ENCODE measurements at places on chromosomes 12 and 14.
A peak's percentile ranks its signal among the peaks of the same experiment; 100 is the strongest.

- H3K4me1 ChIP-seq, result no peaks in the 10 kb centered on the region
- H3K4me3 ChIP-seq, result no peak overlapping the region
- DNase-seq, result no peak
- no peaks in the 10 kb centered on the region for H3K36me3 ChIP-seq
- no peaks in the 10 kb centered on the region for H3K27me3 ChIP-seq
These were observed 92.6 kb downstream of the PDE3A start for GRCh38 chr12:20460956-20461355.

DNA sequence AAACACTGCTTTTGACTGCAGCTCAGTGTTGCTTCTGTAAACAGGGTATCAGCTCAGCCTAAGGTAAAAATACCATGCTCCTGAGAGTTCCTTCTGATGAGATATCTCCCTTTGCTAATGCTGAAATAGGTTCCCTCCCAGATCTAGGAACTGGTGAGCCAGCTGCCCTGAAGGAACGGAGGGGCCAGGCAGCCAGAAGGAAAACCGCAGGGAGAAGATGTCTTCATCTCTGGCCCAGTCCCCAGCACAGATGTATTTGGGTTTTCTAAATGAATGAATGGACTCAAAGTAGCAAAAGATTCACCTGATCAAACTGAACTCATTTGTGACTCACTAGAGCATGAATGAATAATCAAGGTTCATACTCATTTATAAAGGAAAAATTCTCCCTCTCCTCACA, 247.8 kb downstream of the MSRB3 start:
- no peak overlapping the region for H3K4me3 ChIP-seq
- no peak overlapping the region for H3K27ac ChIP-seq
- no peaks in the 10 kb centered on the region for H3K4me1 ChIP-seq
- H3K36me3 ChIP-seq, result no peaks in the 10 kb centered on the region
- H3K27me3 ChIP-seq, result no peaks in the 10 kb centered on the region
- DNase-seq, result no peak

GRCh38 chr12:107759410-107759809, 1.5 kb downstream of the PRDM4 start:
- no peak overlapping the region for H3K27ac ChIP-seq
- H3K27me3 ChIP-seq, result no peaks in the 10 kb centered on the region
- DNase-seq, result no peak
- peak overlapping the region; percentile 90 for H3K4me3 ChIP-seq
- H3K4me1 ChIP-seq, result peaks cover 38% of the 10 kb centered on the region
- peaks cover 34% of the 10 kb centered on the region for H3K36me3 ChIP-seq

GRCh38 chr12:106123551-106124081, 15.1 kb downstream of the NUAK1 start:
- no peaks in the 10 kb centered on the region for H3K36me3 ChIP-seq
- H3K27ac ChIP-seq, result peak overlapping the region; percentile 53
- H3K4me3 ChIP-seq, result peak overlapping the region; percentile 3
- no peak for DNase-seq

DNA sequence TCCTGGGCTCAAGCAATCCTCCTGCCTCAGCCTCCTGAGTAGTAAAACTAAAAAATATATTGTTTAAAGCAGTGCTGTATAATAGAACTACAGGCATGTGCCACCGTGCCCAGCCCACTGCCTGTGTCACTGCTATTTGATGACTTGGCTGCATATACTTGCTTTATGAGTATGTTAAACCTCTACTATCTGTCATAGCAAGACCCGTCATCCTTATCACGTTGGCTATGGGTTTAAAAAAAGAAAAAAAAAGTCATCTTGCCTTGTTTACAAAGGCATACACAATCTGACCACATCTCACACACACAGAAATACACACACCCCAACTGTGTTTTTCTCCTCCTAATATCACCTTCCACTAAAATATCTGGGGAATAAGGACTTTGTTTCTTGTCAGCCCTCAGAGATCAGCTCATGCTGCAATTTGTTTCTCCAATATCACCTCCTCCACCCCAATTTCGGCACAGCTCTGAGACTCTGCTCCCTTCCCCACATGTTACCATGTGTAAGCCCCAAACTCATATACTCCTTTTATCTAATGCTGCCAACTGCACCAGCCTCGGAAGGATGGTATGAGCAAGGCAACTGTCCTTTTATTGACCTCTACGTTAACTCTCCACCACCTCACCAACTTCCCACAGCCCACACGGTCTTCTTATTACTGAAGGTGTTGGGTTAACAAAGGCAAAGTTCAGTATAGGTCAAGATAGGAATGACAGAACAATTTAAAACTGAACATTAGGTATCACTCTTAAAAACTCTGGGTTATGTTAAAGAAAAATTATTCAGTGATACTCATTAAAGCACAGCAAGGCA, 802 bp upstream of the TMPRSS12 start:
- no peaks in the 10 kb centered on the region for H3K27me3 ChIP-seq
- H3K4me3 ChIP-seq, result no peak overlapping the region
- no peaks in the 10 kb centered on the region for H3K36me3 ChIP-seq
- H3K27ac ChIP-seq, result no peak overlapping the region
- DNase-seq, result no peak
- H3K4me1 ChIP-seq, result no peaks in the 10 kb centered on the region

GRCh38 chr12:111076611-111077451, 156.5 kb upstream of the MYL2 start:
- H3K4me1 ChIP-seq, result no peaks in the 10 kb centered on the region
- no peak overlapping the region for H3K4me3 ChIP-seq
- H3K27me3 ChIP-seq, result peaks cover 16% of the 10 kb centered on the region
- H3K36me3 ChIP-seq, result no peaks in the 10 kb centered on the region
- no peak for DNase-seq

DNA sequence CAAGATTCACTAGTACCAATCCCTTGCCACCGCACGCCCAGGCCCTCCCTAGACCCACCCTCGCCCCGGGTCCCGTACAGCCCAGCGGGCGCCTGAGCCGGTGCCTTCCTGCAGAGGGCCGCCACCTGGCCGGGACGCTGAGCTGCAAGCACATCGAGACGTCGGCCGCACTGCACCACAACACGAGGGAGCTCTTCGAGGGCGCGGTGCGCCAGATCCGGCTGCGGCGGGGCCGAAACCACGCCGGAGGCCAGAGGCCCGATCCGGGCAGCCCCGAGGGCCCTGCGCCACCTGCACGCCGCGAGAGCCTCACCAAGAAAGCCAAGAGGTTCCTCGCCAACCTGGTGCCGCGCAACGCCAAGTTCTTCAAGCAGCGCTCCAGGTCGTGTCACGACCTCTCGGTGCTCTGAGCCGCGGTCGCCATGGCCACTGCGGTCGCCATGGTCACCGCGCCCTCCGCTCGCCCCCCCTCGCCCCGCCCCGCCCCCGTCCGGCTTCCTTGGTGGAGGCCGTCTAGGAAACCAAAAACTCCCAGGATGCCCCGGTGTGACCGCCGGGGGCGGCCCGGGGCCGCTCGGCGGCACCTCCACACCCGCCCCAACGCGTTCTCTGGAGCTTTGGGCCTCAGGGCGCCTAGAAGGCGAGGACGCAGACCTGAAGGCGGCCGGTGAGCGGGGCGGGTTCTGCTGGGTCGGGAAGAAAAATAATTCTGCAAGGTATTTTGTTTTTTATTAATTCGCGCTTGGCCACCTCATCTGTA, 3.7 kb downstream of the REM2 start:
- peaks cover 26% of the 10 kb centered on the region for H3K4me1 ChIP-seq
- DNase-seq, result peak; percentile 87
- no peaks in the 10 kb centered on the region for H3K27me3 ChIP-seq
- no peaks in the 10 kb centered on the region for H3K36me3 ChIP-seq

DNA sequence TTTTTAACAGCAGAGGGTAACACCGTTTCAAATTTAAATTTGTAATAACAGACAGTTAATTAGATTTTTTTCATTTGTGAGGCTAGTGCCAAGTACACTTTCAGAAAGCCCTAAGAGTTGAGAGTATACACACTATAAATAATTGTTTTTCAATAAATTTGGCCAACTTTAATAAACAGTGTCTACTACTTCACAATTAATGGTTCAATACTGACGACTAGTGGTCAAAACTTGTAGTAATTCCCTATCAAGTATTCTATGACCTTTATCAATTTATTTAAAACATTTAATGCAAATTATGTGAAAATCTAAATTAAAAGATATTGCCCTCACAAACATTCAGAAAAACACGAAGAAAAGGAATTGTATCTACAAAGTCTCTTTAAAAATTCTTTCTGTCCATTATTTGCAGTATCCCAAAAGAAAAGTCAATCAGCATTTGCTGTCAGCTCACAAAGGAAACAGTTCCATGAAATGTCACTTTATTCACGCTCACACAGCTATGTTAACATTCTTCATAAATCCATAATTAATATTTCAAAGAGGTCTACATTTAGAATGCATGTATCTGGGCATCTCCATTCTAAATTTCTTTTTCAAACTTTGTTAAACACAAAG, 91.2 kb downstream of the CEP128 start:
- no peaks in the 10 kb centered on the region for H3K36me3 ChIP-seq
- H3K27me3 ChIP-seq, result no peaks in the 10 kb centered on the region
- no peak overlapping the region for H3K27ac ChIP-seq
- no peaks in the 10 kb centered on the region for H3K4me1 ChIP-seq

DNA sequence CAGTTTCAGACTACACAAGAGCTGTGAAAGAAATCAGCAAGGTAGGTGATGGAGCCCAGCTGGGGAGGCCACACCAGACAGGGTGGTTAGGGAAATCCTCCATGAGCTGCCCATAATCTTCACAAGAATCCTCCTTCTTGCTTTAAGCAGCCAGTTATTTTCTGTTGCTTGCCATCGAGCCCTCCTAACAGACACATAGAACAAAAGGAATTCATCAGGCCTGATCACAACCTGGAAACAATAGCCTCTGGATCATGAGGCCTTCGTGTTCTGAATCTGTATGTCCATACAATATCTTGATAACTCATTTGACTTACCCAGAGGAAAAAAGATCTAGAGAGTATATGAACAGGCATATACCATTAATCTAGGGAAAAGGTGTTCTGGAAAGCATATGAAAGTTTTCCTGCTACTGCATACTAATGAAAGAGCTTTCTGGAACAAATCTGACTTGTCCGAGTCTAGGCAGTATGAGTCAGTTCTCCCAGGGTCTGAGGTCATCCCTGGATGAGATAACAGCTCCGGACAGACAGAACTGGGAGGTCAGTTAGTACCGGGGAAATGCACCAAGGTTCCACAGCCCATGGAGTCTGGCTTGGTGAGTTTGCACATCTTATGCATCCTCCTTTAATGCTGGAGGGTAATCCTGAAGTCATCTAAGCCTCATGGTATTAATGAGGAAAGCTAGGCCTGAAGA, 52.8 kb upstream of the ELK3 start:
- H3K27me3 ChIP-seq, result no peaks in the 10 kb centered on the region
- H3K4me1 ChIP-seq, result peaks cover 14% of the 10 kb centered on the region
- no peak overlapping the region for H3K4me3 ChIP-seq
- H3K27ac ChIP-seq, result no peak overlapping the region

All from lower lobe of right lung (tissue), 2 donors.